ENCODE measurements at places on chromosomes 16 and 17. TPM values are rescaled to one million over a fixed set of nuclear protein-coding genes. Genes with fewer than 3 reads are reported as not detected.

The PRAC2 gene
- total RNA-seq, result not detected

The KRT34 gene
- not detected for total RNA-seq

GRCh38 chr17:77909816-77910215, 48.7 kb upstream of the TNRC6C start:
- DNase-seq, result no peak

GRCh38 chr17:1604831-1605528, 23.7 kb downstream of the SLC43A2 start:
- no peak for DNase-seq

GRCh38 chr16:23071196-23072083, 77.8 kb downstream of the USP31 start:
- DNase-seq, result no peak

- no peak for DNase-seq
These were observed 48.0 kb downstream of the RBFOX3 start for GRCh38 chr17:79562931-79563210.

DNA sequence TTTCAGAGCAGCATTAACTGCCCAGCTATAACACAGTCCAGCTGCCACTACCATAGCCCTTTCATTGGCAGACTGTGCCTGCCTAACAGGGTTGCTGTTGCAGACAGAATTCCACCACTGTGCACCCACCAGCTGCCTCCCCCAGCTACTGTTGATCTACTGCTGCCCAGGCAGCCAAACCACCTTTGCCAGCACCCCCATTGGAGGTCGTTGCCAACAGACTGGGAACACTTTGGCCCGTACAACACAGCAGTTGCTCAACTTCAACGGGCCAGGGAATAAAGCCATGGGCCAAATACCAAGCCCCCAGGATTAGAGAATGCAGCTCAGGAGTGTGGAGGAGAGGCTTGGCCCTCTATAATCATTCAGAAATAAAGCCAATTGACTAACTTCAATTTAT, 473.6 kb downstream of the CDH11 start:
- DNase-seq, result no peak

DNA sequence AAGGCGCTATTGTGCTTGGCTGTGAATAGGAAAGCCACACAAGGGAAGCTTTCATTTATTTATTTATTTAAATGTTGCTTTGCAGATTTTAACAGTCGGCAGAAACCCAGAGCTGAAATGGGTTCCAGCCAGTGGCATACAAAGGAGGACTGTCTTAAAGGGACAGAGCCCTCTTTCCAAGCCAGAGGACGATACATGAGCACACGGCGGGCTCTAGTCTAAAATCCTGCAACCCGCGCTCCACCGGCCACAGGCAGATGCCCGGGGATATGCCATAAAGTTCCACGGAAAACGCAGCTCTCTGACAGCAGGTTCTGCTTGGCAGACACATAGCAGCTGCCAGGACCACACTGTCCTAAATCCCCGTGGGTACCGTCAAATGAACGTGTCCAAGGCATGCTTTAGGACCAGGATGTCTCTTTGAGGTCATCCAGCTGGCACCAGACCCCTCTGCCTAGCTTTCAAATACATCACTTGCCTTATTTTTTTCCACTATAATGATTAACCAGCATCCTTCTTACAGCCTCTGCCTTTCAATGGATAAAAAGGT, 64.6 kb downstream of the CYTH1 start:
- no peak for DNase-seq

- no peak for DNase-seq
These were observed 32.8 kb downstream of the FBXO31 start for GRCh38 chr16:87350681-87351319.

DNA sequence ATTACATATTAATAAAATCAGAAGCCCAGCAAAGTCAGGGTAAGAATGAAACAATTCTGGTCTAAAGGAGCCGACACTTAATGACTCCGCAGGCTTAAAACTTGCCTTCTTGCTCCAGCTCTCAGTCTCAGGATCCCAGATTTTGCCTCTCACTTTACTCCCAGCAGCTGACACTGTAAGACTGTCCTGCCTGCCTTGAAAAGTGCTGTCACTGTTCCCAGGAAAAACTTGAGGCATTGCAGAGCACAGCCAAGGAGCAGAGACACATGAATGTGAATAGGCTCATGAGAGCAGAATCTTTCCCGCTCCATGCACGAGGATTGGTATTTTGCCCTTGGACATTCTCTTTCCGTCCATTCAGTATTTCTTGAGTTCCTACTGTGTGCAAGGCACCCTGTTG, 457.6 kb upstream of the ZFHX3 start:
- no peak for DNase-seq

GRCh38 chr17:39660397-39661385, 4.5 kb upstream of the TCAP start:
- no peak for DNase-seq

GRCh38 chr16:55330781-55331647, 7.0 kb downstream of the IRX6 start:
- DNase-seq, result no peak

DNA sequence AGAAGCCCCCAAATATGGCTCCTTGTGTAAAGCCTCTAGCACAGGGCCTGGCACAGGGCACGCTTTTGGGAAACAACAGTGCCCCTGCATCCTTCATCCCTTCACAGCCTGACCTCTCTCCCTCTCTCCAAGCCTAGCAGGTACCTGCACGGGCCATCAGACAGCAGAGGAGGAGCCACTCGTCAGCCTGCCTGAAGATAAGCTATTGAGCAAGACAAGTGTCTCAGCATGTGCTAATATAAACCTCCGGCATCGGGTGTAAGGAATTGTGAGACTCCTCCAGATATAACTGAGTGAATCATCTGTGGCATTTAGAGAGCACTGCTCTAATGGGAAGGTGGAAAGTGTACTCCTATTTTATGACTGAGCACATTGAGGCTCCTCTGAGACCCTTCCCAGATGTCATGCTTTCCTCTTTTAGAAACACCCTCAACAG, 38.3 kb downstream of the TBX4 start:
- no peak for DNase-seq

DNA sequence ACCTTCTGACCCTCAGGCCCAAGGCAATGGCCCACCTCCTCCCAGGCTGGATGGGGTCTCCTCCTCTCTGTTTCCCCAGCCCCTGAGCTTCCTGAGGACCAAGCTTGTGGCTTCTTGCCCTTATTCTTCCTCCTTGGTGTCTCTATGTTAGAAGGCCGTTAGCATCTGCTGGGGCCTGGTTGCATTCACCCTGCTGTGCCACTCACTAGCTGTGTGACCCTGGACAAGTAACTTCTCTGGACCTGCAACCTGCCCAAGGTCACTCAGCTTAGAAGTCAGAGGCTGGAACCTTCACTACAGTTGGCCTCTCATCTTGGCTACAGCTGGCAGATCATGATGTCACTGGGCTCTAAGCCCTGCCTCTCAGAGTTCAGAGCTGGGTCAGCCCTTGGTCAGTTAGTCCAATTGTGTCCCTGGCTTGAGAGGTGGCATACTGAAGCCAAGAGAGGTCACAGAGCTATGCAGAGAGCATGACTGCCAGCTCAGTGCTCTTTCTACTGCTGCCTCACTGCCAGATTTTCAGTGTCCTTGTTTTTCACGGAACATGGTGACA, 3.0 kb downstream of the MT2A start:
- no peak for DNase-seq

GRCh38 chr17:57463103-57463885, 207.0 kb downstream of the MSI2 start:
- no peak for DNase-seq

DNA sequence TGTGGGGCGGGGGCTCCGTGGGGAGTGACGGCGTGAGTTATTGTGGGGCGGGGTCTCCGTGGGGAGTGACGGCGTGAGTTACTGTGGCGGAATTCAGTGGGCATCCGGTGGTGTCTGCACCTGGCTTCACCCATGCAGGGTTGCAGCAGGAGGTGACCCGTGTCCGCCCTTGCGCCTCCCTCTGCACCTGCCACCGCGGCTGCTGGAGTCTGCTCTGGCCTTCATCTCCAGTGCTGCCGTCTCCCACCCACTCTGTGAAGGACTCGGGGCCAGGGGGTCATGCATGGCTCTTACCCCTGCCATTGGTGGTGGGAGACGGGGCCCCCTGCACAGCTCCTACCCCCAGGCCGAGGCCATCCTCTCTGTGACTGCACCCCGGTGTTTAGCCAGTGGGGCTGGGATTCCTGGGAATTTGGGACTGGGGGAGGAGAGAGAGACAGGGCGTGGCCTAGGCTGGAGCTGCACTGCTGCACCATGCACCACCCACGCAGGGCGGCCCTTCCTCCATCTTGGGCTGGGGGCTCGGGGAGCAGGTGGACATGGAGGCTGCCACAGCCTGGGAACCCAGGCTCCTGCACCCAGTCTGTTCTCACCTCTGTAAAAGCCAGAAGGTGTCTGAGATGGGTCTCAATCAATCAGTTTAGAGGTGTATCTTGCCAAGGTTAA, 1.3 kb upstream of the PABPN1L start:
- no peak for DNase-seq

DNA sequence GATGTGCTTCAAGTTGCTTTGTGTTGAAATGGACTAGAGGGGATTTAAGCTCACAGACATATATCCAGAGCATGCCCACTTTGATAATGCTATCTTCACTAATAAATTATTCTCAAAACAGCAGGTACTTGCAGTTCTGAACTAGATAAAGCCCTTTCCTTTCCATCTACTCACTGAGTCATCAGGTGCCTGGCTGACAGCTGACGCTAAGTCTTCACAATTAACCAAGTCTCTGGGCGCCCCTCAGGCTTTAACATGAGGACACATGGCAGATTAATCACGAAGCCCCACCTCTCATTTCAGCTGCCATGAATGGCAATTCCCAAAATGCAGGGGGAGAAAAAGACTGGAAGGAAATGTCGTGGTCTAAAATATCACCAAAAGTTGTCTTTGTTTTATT, 29.5 kb upstream of the CRISPLD2 start:
- DNase-seq, result no peak
